Stimulated activated CD4-positive, alpha-beta T cell treated with anti-CD3 and anti-CD28 coated beads, Interleukin-1b, Interleukin-23, amount 100 ng/mL, for 24 hours (primary cell): ENCODE measurements at places on chromosomes 16 and 17.

DNA sequence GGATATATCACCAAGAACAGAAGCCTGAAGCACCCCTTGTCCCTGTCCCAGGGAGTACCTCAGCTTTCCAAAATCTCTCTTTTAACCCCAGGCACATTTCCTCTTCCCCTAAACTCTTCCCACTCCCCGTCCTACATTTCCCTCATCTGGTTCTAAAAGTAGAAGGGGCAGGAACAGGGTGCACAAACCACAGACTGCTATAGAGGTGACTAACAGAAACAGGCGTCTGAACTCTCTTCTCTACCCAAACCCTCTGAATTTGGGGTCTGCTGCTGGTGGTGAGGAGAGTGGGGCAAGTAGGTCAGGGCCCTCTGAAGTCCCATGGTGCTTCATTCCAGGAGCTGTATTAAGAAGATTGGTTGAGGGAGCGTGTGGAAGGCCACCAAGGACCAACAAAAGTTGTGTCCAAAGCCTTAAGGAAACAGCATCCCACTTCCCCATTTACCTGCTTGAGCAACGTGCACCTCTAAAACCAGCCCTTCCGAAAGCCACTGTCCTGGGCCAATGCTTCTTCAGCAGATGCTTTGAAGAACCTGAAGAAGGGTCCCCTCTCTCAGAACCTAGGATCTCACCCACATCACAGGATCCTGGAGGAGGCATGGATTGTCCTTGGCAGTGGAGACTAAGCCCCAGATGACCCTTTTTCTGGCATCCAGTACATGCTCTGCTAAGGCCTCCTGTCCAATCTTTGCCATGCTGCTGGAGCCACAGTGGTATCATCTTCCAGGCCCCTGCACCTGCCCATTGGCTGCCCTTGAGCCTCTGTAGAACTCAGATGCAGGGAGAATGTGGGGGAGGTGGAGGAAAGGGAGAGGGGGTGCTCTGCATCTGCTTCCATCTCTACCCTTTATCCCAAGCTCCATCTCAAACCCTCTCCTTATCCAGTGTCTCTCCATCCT is 5.7 kb upstream of the NR1D1 start:
- no peak for DNase-seq

GRCh38 chr16:81734632-81735434 is 44.3 kb upstream of the PLCG2 start:
- no peak for DNase-seq

GRCh38 chr17:75725504-75725903 is 4.2 kb downstream of the ITGB4 start:
- no peak for DNase-seq

- DNase-seq, result no peak
Measured at GRCh38 chr17:38881600-38882191, 11.8 kb downstream of the LASP1 start.

- no peak for DNase-seq
Measured at GRCh38 chr16:15973421-15973820, 24.0 kb downstream of the ABCC1 start.

- no peak for DNase-seq
Measured at GRCh38 chr17:58920773-58921172, 165.1 kb downstream of the PPM1E start.

DNA sequence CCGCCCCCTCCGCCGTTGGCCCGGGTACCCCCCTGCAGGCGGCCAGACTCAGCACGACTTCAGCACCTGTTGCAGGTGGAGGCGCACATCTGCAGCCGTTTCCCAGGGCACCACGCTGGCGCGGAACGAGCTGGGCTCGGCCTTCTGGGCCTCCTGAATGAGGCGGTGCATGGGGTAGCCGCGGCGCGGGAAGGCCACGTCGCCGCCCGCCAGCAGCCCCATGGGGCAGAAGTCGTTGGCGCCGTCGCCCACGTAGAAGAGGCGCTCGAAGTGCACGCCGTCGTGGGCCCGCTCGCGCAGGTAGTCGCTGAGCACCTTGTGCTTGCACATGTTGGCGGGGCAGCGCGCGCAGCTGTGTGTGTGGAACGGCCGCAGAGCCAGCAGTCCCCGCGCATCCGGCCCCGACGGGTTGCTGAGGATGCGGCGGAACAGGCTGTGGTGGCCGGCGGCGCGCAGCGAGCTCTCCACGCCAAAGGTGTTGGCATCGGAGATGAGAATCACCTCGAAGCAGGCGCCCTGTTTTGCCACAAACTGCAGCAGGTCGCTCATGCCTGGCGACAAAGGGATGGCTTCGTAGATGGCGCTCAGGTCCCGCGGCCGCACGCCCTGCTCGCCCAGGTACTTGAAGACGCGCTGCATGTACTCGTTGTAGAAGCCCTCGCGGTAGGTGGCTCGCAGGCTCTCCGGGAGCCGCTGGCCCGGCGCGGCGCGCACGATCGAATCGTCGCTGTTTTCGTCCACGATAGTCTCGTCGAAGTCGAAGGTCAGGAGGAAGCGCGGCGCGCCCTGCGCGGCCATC is 6.2 kb downstream of the PHOSPHO1 start:
- no peak for DNase-seq

- no peak for DNase-seq
Measured at GRCh38 chr17:62876673-62877405, 68.7 kb upstream of the MARCHF10 start.

DNA sequence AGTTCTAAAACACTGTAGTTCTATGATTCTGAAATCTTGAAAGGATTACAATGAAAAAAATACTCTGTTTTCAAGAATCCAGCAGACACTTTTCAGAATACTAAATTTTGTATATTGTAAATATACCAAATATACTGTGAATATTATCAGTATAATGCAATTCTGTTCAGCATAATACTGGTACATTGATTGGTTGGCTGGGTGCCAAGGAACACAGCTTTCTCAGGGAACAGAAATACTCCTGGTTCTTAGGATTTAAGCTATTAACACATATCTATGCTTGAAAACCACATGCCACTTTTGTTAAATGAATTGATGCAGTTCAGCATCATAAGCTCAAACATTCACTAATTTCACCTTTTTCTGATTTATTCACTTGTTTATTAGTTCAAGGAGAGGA is 2.5 kb upstream of the GINS3 start:
- no peak for DNase-seq

DNA sequence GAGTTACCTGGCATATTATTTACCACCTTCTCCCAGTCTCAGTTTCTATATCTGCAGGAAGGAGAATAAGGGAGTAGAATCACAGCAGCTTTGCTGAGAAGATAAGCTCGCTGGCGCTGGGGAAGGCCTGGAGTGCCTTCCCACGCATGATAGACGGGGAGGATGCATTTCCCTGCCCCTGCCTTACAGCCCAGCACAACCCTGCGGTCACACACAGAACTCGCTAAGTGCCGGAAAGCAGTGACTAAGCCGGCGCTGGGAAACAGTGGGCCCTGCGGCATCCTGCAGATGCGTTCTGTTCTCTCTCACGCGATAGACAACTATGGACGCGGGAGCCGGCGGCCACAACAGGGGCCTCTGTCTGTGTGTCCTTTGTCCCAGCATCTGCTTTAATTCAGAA is 4.8 kb downstream of the CA5A start:
- no peak for DNase-seq

DNA sequence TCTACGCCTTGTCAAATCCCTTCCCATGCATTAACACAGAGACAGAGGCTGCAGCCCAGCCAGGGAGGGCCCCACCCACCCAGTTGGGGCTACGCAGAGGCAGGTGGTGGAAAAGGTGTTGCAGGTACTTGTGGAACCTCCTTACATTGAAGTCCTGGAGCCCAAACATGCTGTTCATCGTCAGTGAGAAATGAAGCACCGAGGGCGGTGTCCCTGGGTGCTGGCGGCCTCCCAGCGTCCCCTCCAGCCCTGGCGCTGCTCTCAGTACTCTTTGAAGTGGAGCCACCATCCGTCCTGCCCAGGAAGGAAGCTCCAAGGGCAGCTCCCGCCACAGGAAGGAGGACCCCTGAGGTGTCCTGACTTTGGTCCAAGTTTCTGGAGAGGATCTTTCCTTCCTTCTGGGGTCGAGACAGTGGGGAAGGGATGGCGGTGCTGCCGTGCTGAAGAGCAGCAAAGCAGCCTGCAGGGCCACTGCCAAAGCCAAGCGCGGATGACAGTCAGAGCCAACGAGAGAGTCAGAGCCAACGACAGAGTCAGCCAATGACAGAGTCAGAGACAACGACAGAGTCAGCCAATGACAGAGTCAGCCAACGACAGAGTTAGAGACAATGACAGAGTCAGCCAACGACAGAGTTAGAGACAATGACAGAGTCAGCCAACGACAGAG is 23.4 kb downstream of the LMF1 start:
- no peak for DNase-seq

DNA sequence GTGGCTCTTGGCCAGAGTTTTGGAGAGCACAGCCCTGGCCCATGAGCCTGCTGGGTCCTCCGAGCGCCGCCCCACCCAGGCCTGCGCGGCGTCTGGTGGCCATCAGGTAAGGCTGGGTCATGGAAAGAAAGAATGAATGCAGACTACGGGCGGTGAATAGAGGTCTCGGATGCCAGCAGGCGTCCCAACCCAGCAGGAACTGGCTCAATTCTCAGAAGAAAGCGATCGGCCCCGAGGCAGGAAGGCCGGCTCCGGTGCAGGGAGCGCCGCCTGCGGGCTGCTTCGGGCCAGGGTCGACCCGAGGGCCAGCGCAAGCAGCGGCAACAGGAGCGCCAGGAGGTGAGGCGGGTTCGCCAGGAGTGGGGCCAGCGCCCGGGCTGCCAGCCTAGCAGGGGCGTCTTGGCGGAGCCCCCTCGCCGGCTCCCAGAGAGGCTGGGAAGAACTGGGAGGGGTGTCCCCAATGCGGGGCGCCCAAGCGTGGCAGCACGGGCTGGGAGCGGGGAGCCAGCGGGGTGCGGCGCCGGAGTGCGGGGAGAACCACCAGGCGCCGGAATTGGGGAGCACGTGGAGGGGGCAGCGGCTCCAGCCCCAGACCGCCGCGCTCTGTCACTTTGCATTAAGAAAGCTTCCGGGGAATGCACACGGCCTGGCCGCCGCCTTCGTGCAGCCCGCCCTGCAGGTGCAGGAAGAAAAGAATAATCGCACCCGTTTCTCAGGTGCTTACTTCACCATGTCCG is 7.1 kb upstream of the TMC5 start:
- DNase-seq, result no peak

DNA sequence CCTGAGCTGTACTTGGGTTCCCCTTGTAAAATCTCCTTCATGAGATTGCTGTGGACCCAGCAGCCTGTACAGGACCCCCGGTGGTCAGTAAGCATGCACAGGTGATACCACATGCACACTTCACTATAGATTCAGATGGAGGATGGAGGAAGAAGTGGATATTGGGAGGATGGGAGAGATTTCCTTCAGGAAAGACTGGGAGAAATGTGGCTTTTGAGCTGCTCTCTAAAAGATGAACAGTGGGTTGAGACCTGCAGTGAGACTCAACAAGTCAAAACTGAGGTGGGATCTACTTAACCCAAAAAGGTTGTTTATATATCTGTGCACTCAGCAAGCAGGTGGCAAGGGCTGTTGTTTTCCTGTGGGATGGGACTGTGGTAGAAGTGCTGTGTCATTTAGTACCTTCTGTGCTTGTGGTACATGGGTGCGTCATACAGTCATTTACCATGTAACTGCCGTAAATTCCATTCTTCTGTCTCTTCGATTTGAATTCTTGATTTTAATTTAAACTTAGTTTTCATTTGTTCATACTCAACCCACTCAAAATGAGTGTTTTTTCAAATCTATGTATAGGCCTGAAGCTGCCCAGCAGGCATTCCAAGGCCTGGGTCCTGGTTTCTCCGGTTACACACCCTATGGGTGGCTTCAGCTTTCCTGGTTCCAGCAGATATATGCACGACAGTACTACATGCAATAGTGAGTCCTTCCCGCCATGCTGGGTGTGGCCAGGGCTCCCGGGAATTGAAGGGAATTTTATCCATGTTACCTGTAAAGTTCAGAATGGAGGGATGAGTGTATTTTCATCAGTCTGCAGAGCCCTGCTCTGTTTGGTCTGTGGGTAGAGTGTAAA is 6.9 kb downstream of the HERPUD1 start:
- DNase-seq, result no peak

- no peak for DNase-seq
Measured at GRCh38 chr16:75058806-75059205, 57.8 kb downstream of the LDHD start.

GRCh38 chr17:11296994-11297393 is 56.0 kb downstream of the SHISA6 start:
- no peak for DNase-seq

GRCh38 chr17:82274134-82275020 is 877 bp upstream of the CSNK1D start:
- DNase-seq, result no peak

- no peak for DNase-seq
Measured at GRCh38 chr17:43151880-43152456, 19.0 kb upstream of the NBR1 start.

DNA sequence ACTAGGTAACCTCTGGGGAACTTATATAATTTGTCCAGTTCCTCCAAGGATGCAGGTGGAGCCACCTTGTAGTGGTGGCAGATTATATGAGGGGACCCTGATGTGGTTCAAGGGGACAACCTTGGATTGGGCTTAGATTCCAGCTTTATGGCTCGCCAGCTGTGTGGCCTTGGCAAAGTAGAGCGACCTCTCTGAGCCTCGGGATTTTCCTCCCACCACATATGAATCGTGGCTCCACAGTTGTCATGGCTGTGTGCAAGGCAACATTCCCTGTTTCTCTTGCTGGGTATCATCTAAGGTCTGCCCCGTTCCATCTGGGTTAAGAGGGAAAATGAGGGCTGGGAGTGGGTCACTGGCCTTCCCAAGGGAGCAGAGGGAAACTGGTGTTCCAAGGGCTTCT is 104.6 kb downstream of the RAB11FIP4 start:
- no peak for DNase-seq

GRCh38 chr17:75144816-75145512 is 9.3 kb downstream of the JPT1 start:
- no peak for DNase-seq

DNA sequence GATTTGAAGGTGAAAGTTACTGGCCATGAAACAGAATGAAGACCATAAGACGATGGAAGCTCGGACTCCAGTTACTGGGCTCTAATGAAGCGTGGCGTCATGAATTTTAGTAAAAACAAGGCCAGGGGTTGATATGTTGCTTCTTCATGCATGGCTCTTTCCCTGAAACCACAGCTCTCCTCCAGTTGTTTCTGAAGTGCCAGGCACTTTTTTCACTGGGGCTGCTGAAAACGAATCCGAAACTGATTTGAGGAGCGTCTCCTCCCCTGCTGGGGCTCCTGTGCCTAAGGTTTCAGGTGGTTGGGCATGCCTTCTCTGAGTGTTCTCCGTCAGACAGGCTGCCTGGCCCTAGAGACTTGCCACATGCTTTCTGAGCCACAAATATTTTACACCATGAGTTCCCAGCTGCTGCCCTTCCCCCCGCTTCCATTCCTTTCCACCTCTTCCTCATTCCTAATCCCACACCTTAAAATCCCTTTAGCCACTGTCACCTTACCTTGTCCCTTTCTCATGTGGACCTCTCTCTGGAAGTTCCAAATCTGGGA is 3.7 kb upstream of the MYL4 start:
- DNase-seq, result peak; percentile 41

DNA sequence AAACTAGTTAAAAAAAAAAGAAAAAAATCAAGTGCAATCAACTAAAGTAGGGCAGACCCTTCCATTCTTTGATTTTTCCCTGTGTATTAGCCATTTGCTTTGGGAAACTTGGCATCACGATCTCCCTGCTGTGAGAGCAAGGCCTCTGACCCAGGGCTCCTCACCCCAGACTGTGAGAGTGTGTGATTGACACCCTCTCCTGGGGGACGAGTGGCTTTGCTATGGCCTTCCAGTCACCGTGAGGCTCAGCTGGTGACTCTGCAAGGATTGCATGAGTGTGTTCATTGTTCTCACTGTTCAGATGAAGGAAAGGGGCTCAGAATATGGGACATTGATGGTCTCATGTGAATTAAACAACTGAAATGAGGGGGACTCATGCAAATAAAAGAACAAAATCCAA is 69.0 kb upstream of the BCAR1 start:
- no peak for DNase-seq

- no peak for DNase-seq
Measured at GRCh38 chr17:66383333-66383732, 80.9 kb downstream of the PRKCA start.
